ENCODE measurements at places on chromosomes 3 and 15.

GRCh38 chr3:171348121-171348520 is 112.1 kb downstream of the TNIK start:
- DNase-seq, result no peak

DNA sequence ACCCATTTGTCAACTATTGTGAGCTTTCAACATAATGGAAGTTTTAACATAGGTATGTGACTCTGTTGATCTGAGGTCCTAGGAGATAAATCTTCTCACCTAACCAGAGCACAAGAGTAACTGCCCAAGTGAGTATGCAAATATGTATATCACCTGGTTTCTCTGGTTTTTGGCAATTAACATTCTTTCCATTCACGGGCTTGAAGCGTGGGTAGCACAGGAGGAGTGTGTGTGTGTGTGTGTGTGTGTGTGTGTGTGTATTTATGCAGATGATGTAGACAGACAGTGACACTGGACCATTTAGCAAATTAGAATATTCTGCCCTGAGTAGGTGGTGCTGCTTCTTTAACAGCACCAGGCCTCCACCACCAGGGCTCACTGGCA is 15.0 kb downstream of the EPHB1 start:
- no peak for DNase-seq

DNA sequence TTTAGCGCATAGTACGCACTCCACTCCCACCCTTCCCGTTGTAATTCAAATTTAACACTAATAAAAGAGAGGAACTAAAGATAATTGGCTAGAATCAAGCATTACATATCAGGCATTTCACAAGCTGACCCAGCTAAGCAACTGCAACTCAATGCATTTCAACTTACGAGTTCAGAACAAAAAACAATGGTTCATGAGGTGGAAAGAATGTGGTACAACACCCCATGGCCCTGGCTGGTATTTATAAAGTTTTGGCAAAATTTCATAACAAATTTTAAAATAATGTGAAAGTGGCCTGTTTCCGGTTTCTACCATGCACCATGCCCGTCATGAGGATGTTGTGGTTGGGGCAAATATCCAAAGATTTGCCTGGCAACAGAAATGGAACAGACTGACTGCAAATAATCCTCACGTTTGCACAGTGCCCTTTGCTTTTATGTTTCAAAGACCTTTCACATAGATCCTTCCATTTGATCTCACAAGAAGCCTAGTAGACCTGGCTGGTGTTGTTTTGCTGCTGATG is 455.3 kb upstream of the NR2F2 start:
- DNase-seq, result no peak

DNA sequence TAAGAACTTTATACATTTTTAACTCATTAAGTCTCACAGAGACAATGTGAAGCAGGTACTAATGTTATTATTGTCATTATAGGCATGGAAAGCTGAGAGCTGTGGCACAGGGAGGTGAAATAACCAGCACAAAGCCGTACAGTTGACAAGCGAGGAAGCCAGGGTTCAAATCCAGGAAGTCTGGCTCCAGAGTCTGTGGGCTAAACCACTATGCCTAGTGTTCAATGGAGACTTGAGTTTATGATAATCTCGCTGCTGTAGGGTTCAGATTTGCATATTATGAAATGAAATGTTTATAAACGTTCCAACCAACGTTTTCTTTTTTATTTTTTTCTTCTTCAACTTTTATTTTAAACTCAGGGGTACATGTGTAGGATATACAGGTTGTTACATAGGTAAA is 60.0 kb downstream of the CHST2 start:
- no peak for DNase-seq

DNA sequence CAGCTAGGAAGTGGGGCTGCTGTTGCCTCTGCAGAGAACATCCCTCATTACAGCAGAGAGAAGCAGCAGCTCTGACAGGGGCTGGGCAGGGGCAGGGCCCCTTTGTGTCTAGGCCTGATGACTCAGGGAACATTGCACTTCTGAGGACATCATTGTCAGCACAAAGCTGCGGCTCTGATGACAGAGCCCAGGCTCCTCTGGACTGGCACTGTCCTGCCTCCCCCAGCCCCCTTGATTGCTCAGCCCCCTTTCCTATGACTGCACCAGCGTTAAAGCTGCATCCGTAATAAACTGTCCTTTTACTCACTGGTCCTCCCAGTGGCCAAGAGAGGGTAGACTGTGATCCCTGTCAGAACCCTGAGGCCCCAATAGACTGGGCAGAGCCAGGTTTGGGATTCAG is 18.3 kb downstream of the TRH start:
- DNase-seq, result no peak

GRCh38 chr3:23875113-23875725 is 41.6 kb downstream of the NKIRAS1 start:
- DNase-seq, result no peak

- no peak for DNase-seq
Measured at GRCh38 chr3:136852180-136852579, 9.8 kb upstream of the NCK1 start.

DNA sequence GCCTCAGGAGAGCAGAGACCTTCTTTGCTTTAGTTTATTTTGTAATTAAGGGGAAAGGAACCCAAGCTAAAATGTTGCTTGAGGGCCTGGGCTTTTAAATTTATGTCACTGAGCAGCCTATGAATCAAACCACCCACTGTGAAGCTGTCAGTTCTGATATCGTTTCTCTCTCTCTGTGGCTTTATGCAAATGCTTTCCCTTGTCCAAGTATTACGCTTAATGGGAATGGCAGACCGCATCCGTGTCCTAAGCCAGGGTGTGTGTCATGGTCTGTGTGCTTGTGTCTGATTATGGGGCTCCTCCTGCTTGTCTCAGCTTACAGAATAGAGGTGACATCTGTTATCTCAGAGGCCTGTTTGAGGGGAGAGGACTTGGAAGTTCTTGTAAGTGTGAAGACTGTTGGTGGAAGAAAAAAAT is 82.4 kb downstream of the EBLN2 start:
- no peak for DNase-seq

GRCh38 chr3:149593418-149594160 is 64.2 kb downstream of the WWTR1 start:
- no peak for DNase-seq
